PC-3 (cell line): ENCODE measurements at places on chromosomes 11 and 22. TPM values are rescaled to one million over a fixed set of nuclear protein-coding genes. Genes with fewer than 3 reads are reported as not detected.

Gene SHANK3
- total RNA-seq, result 3.7 and 6.8 TPM in 2 replicates

Gene TENM4
- total RNA-seq, result 19.7 and 37.1 TPM in 2 replicates

Gene TMEM191B
- total RNA-seq, result 3.2 and 14.8 TPM in 2 replicates

Gene SF3B2
- total RNA-seq, result 241 and 318 TPM in 2 replicates

Gene BARX2
- 0.47 and 1.2 TPM in 2 replicates for total RNA-seq

Gene RASD2
- 0.07 and 0.46 TPM in 2 replicates for total RNA-seq

DNA sequence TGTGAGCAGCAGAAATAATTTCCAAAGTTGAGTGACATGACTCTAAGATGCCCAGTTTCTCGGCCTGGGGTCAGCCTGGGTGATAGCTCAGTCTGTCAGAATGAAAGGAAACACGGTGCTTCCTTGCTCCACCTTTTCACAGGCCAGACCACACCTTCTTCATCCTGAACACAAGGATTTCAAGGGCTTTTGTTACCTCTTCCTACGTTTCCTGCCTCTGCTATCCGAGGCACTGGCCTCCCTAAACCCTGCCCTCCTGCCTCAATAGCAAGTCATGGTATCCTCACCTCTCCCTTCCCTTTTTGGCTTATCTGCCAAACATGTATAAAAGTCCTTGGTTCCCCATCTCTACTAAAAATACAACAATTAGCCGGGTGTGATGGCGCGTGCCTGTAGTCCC is 1.7 kb upstream of the OR51E1 start:
- H3K36me3 ChIP-seq, result no peaks in the 10 kb centered on the region
- no peak overlapping the region for H3K27ac ChIP-seq
- H3K4me3 ChIP-seq, result no peak overlapping the region
- DNase-seq, result no peak

GRCh38 chr11:8247312-8247711 is 16.4 kb downstream of the LMO1 start:
- DNase-seq, result peak; percentile 52
- peaks cover 34% of the 10 kb centered on the region for H3K27me3 ChIP-seq
- no peaks in the 10 kb centered on the region for H3K36me3 ChIP-seq
- H3K4me1 ChIP-seq, result no peaks in the 10 kb centered on the region
- no peak overlapping the region for H3K27ac ChIP-seq

DNA sequence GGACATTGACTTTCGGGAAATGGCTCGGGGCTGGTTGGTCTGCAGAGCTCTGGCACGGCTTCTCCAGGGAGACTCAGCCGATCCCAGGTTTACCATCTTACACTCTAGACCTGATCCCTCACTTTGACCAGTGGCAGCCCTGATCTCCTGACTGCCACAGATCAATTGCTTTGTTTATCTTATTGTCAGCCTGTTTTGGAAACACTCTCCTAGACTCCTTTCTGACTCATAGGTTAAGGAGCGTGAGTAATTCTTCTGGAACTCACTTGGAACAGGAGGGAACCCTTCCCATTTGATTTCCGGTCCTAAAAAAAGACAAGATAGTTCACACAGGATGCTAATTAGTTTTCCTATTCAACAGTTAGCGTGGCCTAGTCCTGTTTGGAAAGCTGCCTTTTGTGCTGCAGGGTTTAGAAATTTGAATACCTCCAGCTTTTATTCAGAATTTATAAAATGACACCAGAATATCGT is 16.0 kb upstream of the BMAL1 start:
- peaks cover 27% of the 10 kb centered on the region for H3K4me1 ChIP-seq
- no peaks in the 10 kb centered on the region for H3K36me3 ChIP-seq
- peak overlapping the region; percentile 31; the same call in 1 of the 2 replicates for H3K4me3 ChIP-seq
- peak; percentile 92 for DNase-seq
- H3K27me3 ChIP-seq, result no peaks in the 10 kb centered on the region
- peak overlapping the region; percentile 85 for H3K27ac ChIP-seq

DNA sequence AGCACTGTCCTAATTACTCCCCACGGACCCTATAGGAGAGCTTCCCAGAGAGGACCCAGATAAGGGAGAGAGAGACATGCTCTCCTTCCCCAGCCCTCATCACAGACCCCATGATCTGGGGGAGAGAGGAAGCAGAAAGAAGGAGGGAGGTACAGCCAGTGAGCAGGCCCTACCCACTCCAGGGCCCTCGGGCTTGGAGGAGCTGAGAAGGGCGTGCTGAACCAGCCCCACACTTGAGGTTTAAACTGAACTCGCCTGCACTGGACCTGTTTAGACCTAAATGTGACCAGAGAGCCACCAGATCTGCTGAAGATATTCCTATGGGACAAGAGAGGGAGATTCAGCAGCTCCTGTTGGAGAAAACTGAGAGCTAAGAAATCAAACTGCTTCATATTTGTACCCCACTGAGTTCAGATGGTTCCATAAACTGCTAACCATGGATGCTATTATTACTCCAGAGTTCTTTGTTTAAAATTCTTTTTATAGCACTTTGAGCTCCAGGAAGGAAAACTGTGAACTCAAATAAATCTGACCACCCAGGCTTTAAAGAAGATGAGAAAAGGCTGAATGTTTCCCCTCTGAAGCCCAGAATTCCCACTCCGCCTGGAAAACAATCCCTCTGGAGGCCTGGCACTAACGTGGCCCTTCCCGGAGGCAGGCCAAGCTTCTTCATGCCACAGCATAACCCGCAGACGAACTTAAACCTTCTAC is 67.2 kb downstream of the EFCAB6 start:
- DNase-seq, result no peak
- H3K4me3 ChIP-seq, result no peak overlapping the region
- H3K36me3 ChIP-seq, result no peaks in the 10 kb centered on the region
- peaks cover 20% of the 10 kb centered on the region for H3K27me3 ChIP-seq
- H3K4me1 ChIP-seq, result no peaks in the 10 kb centered on the region

DNA sequence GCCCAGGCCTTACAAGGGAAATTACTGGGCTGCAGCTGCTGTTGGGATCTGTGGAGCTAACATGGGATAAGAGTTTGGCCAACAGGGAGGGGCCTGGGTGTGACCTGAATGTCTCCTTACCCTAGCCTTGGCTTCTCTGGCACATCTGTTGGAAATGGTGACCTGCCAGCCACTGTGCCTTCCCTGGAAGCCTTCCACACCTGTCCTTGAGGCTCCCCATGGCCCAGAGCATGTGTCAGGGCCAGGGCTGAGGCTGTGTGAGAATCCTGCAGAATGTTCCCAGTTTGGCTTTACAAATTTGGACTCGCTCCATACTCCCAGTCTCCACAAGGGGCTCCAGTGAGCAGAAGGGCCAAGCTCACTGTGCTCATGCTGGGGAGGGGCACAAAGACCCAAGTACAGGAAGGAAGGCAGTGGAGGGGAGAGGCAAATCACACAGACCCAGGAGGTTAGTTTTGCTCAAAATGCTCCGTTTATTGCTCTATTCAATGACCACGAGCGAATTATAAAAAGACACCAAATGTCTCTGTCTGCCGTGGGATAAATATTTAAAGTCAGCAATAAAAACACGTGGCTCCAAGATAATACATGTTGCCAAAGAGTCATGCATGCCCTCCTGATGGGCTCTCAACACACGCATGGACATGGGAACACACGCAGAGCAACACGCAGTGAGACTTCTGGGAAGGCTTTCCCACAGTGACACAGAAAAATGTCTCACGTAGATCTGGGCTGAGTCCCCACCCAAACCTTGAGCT is 1.7 kb upstream of the IGSF22 start:
- no peaks in the 10 kb centered on the region; the same call in 1 of the 2 replicates for H3K4me1 ChIP-seq
- no peak overlapping the region for H3K4me3 ChIP-seq
- no peaks in the 10 kb centered on the region for H3K36me3 ChIP-seq
- DNase-seq, result peak; percentile 63
- no peaks in the 10 kb centered on the region for H3K27me3 ChIP-seq

DNA sequence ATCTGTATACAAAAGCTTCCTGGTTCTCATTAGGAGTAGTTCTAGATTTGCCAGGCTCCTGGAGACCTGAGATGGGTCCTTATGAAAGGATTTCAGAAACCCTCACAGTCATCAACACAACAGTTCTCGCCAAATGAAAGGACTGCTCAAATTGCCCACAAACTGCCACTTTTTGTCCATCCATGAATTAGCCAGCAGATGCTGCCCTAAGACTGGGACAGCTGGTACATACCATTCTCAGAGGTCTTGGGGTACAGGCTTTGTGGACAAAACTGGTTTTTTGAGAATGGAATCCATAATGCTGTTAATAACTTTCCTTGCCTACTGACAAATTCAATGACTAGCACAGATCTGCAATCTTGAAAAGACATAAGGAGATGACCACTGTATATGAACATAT is 23.4 kb upstream of the BDNF start:
- H3K4me3 ChIP-seq, result no peak overlapping the region
- no peaks in the 10 kb centered on the region for H3K27me3 ChIP-seq
- DNase-seq, result no peak
- H3K27ac ChIP-seq, result no peak overlapping the region
- no peaks in the 10 kb centered on the region for H3K4me1 ChIP-seq

- peaks cover 7% of the 10 kb centered on the region; the same call in 1 of the 2 replicates for H3K4me1 ChIP-seq
- peak; percentile 64 for DNase-seq
- H3K27ac ChIP-seq, result no peak overlapping the region
- no peaks in the 10 kb centered on the region for H3K36me3 ChIP-seq
- H3K27me3 ChIP-seq, result no peaks in the 10 kb centered on the region
Measured at GRCh38 chr11:623999-624704, 603 bp downstream of the CDHR5 start.

DNA sequence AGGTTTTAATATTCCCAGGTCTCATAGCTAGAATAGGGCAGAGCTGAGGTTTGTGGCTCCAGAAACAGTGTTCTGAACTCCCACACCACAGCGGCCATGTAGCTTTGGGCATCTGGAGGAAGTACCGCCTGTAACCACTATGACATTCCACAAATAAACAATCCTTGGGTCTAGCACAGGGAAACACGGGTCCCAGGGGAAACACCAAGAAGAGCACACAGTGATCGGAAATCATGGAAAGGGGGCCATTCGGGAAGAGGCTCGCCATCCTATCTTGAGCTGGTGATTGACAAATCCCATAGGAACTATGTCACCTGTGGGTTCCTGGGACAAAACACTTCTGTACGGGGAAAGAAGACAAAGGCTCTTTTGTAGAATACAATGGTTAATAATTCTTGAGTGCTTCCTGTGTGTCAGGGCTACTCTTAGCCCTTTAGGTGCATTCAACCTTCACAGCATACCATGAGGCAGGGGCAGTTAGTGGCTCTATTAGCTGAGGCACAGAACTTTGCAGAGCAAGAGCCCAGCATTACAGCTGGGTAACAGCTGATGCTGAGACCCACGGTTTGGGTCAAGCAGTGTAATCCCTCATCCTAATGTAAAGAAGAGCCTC is 514.2 kb downstream of the NTM start:
- no peaks in the 10 kb centered on the region for H3K36me3 ChIP-seq
- no peaks in the 10 kb centered on the region for H3K27me3 ChIP-seq
- no peak overlapping the region for H3K4me3 ChIP-seq

DNA sequence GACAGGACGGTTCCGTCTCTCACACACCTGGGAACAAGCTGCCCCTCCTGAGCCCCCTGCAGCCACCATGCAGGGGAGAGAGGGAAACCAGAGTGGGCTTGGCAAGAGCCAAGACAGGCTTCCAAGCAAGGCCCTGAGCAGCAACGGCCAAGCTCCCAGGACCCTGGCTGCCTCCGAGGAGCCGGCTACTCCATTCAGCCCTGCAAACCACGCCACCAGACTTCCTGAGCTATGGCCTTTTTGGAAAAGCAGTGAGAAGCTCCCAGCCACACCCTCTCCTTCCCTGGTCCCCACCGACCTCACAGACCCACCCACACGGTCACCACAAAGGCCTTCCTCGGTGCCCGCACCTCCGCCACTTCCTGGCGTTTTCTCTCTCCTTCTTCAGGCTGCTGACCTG is 479.0 kb downstream of the BRD1 start:
- no peaks in the 10 kb centered on the region for H3K36me3 ChIP-seq
- peaks cover 79% of the 10 kb centered on the region for H3K27me3 ChIP-seq
- no peak for DNase-seq
- no peak overlapping the region for H3K4me3 ChIP-seq
- H3K27ac ChIP-seq, result no peak overlapping the region
- no peaks in the 10 kb centered on the region for H3K4me1 ChIP-seq

DNA sequence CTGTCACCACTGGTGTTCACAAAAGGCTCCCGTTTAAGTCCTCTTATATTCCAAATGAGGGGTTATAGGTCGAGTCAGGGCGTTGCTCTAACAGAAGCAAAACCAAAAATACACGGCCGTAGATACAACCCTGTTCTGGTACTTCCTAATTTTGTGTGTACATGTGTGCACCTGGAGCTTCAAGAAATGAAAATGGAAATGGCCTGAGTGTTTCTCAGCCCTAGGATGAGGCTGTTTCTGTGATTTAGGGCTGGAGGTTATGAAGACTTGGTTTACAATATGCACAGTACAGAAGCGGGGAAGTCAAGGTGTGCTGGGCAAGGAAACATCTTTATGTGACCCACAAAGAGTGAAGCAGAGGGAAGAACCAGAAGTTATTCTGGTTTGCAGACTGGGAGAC is 110.4 kb upstream of the OR4B1 start:
- no peak overlapping the region for H3K4me3 ChIP-seq
- H3K27me3 ChIP-seq, result no peaks in the 10 kb centered on the region
- no peaks in the 10 kb centered on the region for H3K36me3 ChIP-seq
- peaks cover 31% of the 10 kb centered on the region for H3K4me1 ChIP-seq
- no peak for DNase-seq

DNA sequence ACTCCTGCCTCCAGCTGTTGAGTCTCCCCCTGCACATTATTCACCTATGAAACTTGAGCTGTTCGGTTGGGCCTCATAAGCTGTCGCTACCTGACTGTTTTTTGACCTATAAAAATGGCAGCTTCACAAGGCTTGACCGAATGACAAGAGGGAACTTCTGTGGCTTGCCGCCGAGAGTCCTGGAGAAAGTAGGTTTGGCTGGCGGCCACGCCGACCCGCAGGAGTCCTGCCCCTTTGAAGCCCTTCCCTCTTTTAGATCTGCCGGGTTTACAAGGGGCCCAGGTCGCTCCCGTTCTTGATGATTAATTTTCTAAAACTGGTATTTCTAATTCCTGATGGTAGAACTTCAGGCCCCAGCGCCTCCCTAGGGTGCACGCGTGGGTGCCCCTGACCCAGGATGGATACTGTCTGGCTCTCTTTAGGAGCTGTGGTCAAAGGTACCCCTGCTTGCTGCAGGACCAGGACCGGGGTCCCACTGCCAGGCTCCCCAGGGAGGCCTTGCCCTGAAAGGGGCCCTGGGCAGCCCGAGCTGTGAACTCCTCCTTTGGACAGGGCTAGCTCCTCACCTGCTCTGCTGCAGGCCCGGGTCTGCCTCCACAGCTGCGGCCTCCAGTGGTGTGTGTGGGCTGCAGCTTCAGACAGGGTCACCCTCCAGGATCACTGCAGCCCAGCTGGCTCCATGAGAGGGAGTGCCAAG is 171.8 kb downstream of the CTTN start:
- no peaks in the 10 kb centered on the region for H3K36me3 ChIP-seq
- no peak for DNase-seq
- no peaks in the 10 kb centered on the region for H3K27me3 ChIP-seq
- H3K4me1 ChIP-seq, result no peaks in the 10 kb centered on the region
- H3K27ac ChIP-seq, result no peak overlapping the region
